ENCODE measurements at places on chromosomes 1 and 21. TPM values are rescaled to one million over a fixed set of nuclear protein-coding genes. Genes with fewer than 3 reads are reported as not detected.

The ST6GALNAC3 gene
- 0.51 TPM for total RNA-seq

The SLAMF9 gene
- not detected for total RNA-seq

GRCh38 chr1:232985882-232986526 is 35.6 kb downstream of the NTPCR start:
- no peaks in the 10 kb centered on the region for H3K36me3 ChIP-seq
- no peak overlapping the region for H3K27ac ChIP-seq
- no peaks in the 10 kb centered on the region for H3K4me1 ChIP-seq
- H3K4me3 ChIP-seq, result no peak overlapping the region
- H3K27me3 ChIP-seq, result no peaks in the 10 kb centered on the region

GRCh38 chr1:230858918-230859729 is 9.2 kb downstream of the C1orf198 start:
- no peaks in the 10 kb centered on the region for H3K36me3 ChIP-seq
- no peak overlapping the region for H3K4me3 ChIP-seq
- H3K27me3 ChIP-seq, result no peaks in the 10 kb centered on the region
